ENCODE measurements at places on chromosomes 16 and 17.

DNA sequence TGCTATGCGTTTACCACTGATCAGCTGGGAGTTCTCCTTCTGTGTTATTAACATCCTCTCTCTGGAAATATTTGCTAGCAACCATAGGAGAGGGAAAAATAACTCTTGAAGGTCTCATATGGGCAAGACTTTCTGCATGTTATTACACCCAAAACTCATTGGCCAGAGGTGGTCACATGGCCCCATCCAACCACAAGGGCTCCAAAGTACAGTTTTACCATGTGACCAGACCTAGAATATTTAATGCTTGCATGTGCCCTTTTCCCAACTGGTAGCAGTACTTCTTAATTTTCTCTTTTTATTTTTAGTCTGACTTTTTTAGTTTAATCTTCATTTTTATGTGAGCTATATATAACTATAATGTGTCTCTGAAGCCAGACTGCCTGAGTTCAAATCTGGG lies 141.0 kb upstream of the NOG start:
- no peak for DNase-seq

DNA sequence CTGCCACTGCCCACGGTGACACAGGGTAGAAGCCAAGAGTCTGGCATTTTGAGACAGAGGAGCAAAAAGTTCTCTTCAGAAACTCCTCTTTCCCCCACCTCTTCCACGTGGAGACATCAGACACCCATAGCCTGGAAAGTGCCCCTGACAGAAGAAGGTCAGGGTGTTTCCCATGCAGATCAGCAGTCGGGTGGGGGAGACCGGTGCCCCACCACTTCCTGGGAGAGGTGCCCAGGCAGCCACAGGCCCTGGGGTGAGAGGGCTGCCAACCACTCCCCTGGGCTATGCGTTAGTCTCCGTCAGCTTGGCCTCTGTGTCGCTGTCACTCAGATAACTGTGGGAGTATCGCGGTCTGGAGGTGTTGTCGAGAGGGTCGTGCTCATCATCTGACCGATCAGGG lies 31.5 kb downstream of the PIPOX start:
- no peak for DNase-seq

GRCh38 chr17:8109661-8110455 lies 8.5 kb downstream of the ALOXE3 start:
- peak; percentile 65 for DNase-seq

GRCh38 chr16:4763791-4764190 lies 3.2 kb downstream of the ZNF500 start:
- no peak for DNase-seq

- no peak for DNase-seq
Observed at GRCh38 chr17:47690121-47690520, 3.8 kb upstream of the TBKBP1 start.

DNA sequence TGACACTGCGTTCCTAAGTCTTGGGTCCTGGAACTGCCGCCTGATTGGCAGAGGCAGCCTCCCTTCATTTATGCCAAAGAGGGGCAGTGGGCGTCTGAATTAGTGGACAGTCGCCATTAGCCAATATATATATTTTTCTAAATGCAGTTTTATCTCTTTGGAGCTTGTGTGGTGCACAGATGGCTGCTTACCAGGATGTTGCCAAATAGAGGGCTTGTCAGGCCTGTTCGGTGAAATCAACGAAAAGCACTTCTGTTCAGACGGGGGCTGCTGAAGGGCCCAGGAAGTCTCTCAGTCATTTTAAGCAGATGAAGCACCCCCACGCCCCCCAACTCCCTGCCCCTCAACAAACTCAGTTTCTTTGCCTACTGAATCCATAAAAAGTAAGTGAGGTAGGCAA lies 66.0 kb downstream of the RAP1GAP2 start:
- no peak for DNase-seq

DNA sequence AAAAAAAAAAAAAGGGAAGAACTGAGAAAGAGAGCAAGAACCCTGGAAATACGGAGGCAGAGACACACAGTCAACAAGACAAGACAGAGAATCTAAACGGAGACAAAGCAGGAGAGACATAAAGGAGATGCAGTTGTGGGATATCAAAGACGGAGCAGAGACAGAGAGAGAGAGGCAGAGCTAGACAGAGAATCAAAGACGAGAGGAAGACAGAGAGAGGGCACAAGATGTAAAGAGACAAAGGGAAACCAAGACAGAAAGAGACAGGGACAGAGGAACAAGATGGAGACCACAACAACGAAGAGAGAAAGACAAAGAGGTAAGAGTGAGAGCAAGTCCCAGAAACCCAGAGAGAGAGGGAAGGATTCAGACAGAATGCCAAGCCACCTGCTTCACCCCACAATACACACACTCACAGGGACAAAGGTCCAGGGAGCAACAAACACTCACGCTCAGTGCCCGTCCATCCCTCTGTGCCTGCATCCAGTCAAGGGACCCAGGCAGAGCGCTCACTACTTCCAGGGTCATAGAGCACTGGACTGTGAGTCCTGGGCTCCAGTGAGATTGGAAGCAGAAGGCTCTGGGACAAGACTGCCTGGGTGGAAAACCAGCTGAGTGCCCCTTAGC lies 88.9 kb downstream of the C16orf78 start:
- no peak for DNase-seq

DNA sequence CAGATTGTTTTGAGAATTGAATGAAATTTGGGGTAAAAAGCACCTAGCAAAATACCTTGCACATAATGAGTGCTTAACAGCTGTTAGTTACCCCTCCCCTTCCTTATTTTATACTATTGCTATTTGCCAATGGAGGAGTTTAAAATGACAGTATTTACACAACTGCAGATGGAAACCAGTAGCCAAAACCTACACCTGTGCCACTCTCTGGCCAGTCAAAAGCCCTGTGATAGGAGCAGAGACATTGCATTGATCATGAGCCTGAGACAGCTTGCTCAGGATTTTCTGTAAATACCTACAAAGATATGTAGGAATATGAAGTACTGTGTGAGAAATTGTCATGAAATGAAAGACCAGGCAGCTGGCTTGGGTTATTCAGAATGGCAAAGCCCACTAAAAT lies 115.3 kb upstream of the HLF start:
- no peak for DNase-seq

DNA sequence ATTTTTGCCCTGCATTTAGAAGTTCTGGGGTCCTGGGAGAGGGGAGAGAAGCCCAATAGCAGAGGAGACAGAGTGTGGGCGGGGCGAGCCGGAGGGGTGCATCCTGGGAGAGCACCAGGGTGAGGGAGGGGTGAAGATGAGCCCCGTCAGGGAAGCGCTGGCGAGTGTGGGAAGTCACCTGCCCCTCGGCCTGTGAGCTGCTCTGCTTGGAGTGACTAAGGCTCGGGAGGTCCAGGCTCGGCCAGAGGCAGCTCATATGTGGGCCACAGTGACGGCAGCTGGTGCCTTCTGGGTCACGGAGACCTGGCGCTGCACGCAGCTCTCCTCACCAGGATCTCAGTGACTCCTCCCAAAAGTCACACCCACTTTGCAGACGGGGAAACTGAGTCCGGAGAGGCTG lies 1.1 kb downstream of the ZG16B start:
- DNase-seq, result no peak

DNA sequence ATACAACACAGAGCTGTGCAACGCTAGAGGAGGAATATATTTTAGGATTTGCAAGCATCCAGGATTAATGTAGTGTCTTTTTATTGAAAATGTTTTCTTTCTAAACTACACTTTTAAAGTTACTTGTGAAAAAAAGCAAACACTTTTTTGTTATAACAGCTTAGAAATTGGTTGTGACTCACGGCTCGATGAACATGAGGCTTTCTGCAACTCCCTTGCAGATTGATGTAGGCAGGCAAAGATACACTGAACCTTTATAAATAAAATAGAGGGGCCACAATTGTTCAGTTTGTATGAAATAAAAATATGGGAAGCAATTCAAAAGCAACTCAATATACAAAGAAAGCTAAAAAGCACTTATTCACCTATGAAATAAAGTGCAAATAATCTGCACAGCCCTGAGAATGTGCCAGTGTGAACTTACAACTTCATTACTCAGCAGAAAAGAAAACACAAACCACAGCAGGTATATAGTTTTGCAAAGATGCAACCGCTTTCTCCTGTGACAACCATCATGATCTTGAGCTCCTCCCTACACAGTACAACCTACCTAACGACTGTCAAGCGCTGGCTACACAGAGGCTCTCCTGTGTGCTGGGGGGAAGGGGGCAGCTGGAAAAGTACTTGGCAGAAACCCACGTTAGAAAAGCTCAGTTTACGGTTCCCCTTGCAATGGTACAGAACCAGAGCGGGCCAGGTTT lies 948 bp downstream of the LUC7L start:
- no peak for DNase-seq

GRCh38 chr17:1058423-1059130 lies 61.6 kb downstream of the TIMM22 start:
- no peak for DNase-seq

GRCh38 chr16:4323845-4324488 lies 8.1 kb downstream of the GLIS2 start:
- DNase-seq, result no peak

GRCh38 chr16:85061566-85061965 lies 34.0 kb downstream of the KIAA0513 start:
- no peak for DNase-seq

DNA sequence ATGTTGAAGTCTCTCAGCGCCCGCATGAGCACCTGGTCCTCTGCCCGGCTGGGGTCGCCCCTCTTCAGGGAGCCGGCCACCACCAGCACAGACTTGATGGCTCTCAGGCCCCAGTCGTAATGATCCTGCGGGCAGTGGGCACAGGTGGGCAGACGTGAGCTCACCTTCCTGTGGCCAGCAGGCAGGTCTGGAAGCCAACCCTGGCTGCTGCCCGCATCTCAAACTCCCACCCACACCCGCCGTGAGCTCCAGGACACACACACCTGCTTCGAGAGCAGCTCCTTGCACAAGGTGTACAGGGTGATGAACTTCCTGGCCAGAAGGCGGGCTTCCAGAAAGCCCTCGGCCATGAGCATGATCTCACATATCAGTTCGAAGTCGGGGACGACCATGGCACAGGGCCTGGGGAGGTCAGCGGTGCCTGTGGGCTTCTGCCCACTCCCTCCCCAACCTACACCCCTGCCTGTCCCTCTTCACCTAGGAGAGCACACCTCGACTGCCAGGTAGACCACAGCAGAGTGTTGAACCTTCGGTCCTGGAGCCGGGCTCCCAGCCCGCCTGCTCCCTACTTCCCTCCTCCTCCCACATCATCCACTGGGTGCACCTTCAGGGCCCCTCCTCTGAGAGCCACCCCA lies 82.4 kb downstream of the DNAH17 start:
- DNase-seq, result no peak

DNA sequence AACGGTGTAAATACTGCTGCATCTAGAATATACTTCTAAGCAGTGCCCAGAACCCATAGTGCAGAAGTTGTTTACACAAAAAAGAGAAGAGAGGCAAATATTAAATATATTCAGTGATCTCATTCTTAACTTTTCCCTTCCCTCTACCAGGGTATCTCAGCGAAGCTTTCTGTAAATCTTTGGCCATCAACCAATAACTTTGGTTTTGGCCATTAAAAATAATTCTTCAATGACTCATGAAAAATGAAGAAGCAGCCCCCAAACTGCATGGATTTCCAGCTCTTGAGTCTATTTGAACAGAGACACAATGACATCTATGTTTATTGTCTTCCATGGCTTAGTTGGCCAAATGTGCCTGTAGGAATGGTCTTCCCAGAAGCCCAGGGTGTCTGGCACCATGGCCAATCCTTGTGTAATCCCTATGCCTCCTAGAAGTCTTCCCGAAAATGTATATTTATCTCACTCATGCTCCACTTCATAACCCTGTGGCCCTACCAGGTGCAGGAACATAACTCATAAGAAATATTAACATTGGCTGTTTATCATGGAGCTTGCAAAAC lies 646.6 kb downstream of the TOX3 start:
- no peak for DNase-seq

DNA sequence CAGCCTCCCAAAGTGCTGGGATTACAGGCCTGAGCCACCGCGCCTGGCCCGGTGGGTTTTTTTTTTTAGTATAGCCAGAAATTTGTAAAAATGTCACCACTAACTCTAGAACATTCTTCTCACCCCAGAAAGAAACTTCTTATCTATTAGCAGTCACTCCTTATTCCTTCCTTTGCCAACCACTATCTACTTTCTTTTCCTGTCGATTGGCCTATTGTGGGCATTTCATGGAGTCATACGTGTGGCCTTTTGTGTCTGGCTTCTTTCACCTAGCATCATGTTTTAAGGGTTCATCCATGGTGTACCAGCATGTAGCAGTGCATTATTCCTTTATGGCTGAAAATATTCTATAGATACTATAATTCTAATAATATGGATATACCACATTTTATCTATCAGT lies 3.6 kb downstream of the CYB5D2 start:
- no peak for DNase-seq

DNA sequence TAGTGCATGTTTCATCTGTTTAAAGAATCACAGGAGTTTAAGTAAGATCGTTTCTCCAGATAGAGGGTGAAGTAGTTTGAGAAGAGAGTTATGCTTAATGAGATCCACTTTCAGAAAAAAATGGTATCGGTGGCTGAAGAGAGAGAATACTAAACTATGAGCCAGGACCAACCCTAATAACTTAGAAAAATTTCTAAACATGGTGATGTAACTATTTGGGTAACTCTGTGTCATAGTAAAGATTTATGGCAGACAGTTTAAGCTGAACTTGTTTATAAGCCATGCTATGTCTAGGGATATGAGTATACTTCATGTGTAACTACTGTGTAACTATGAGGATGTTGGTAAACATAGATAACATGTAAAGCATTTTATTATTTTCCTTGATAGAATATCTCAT lies 489.5 kb downstream of the KCNJ2 start:
- no peak for DNase-seq

DNA sequence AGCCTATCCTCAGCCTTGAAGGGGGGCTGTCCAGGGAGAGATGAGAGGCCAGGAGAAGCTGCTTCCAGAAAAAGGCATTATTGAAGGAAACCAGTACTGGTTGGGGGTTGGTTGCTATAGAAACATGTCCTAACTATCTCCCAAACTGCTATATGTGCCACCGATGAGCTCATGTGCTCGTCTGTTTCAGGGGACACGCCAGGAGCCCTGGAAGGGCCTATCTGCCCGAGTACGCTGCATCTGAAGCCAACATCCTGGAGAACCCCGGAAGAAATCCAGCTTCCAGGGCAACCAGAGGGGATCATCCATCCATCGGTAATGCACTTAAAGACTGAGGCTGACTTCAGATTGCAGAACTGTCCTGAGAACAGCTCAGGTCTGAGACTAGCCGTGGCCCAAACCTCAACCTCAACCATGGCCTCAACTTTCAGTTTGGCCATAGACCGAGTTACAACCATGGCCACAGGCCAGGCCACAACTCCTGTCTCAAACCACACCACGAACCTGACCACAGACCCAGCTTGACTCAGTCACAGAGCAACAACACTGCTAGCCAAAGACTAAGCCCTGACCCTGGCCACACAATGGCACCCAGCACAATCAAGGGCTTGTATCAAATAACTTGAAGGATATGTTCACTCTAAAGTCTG lies 10.2 kb downstream of the PITPNM3 start:
- DNase-seq, result no peak

All from stimulated activated CD4-positive, alpha-beta T cell treated with anti-CD3 and anti-CD28 coated beads, Interleukin-1b, Interleukin-23, amount 100 ng/mL, for 1 hour (primary cell).